ENCODE measurements at places on chromosomes 12 and 14.

DNA sequence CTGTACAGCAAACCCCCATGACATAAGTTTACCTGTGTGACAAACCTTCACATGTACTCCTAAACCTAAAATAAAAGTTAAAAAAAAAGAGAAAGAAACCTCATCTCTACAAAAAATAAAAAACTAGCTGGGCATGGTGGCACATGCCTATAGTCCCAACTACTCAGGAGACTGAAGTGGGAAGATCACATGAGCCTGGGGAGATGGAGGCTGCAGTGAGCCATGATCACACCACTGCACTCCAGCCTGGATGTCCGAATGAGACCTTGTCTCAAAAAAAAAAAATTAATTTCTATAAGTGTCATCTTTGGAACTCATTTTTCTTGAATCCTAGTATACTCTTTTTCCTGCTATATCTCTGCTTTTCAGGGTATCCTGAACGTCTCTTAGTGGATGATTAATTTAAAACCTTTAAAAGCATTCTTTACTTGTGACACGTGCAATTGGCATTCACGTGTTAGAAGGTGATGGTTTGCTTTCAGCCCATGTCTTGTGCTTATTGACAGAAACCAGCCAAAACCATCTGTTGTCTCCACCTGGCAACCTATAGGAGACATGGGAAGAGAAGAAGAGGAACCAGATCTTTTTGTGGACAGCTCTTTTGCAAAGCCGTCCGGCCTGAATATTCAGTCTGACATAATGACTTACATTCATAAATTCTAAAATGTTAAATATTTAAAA lies 30.6 kb upstream of the PPFIBP1 start:
- DNase-seq: no peak

DNA sequence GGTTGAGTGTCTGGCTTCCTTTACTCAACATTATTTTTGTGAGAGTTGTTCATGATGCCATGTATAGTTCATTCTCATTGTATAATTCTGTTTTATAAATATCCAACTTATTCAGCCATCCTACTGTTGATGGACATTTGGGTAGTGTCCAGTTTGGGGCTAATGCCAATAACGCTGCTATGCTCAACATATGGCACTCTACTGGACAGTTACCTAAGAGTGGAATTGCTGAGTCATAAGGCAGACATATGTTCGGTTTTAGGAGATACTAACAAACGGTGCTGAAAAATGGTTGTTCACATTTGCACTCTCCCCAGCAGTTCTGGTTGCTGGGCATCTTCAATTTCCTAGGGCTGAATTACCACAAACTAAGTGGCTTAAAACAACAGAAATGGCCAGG lies 28.7 kb upstream of the P2RX4 start:
- DNase-seq: no peak

DNA sequence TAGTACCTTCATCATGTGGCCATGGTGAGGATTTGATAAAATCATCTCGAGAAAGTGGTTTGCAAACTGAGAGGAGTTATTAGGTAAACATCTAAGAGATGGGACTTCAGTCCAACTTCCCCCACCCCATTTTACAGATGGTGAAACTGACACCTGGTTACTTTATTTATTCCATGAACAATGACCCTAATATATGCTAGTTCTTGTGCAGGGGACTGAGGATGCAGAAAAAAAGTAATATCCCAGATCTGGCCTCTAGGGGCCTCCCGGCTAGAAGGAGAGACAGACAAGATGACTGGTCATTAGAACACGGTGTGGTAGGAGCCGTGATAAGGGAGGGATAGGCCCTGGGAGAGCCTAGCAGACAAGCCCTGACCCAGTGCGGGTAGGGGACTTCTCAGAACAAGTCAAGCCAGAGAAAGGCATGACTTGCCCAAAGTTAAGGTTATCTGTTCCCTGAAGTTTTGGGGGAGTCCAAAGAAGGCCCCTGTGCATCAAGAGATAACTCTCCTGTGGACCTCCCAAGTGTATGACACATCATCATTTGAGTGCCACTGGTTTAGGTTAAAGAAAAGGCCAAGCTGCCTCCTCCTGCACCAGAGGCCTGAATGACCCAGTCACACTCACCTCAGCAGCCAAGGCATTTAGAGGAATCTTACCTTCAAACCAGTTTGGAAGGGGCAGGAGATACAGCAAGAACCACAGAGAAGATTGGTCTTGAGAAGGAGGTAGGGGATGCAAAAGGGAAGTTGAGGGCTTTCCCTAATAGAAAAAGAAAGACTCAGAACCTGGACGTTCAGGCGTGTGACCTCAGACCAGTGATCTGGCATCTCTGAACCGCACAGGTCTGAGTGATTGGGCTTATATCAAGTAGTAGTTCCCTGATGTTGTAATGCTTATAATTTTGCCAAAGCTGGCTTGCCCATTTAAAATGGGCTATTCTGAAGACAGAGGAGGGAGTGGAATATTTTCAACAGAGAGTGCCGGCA lies 1.6 kb downstream of the CMKLR1 start:
- DNase-seq: no peak

- no peak for DNase-seq
Observed at GRCh38 chr14:99432485-99432884, 48.2 kb downstream of the SETD3 start.

GRCh38 chr12:65943388-65944137 lies 119.3 kb downstream of the HMGA2 start:
- no peak for DNase-seq

- no peak for DNase-seq
Observed at GRCh38 chr12:97292588-97292987, 170.0 kb upstream of the RMST start.

DNA sequence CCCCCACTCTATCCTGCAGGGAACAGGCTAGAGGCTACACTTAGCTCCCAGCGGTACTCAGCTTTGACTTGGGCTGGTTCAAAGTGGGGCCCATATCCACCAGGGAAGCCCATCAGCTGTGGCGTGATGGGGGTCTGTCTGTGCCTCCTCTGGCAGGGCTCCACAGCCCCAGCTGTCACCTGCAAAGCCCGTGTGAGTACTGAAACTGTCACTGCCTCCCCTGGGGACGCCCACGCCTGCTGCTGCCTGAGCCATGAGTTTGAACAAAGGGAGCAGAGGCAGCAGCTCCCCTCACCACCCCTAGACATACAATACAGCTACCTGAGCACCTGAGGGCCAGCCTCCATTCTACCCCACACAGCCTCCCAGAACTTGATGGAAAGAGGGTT lies 5.0 kb downstream of the REM2 start:
- no peak for DNase-seq

- DNase-seq: no peak
Observed at GRCh38 chr14:68439676-68440075, 353.2 kb downstream of the ZFP36L1 start.

DNA sequence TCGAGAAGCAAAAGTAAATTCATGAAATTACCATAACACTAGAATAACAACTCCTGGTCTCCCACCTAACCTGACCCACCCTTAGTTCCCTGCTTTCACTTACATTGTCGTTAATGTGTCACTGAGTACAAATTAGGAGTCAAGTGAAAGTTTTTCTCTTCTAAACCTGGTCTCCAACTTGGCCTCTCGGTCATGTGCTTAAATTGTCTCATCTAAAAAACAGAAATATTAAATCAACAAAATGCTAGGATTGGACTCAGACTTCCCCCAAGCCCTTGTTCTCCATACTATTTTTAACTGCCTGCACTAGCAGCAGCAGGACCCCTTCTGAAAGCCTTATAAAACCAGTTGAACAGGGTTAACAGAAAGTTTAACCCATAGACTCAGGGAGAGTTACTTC lies 1.8 kb upstream of the BTG1 start:
- no peak for DNase-seq

GRCh38 chr14:30849983-30850382 lies 24.4 kb upstream of the COCH start:
- no peak for DNase-seq

- no peak for DNase-seq
Observed at GRCh38 chr12:17976202-17976601, 113.8 kb downstream of the RERGL start.

GRCh38 chr12:119730381-119730780 lies 62.4 kb downstream of the PRKAB1 start:
- DNase-seq: no peak

DNA sequence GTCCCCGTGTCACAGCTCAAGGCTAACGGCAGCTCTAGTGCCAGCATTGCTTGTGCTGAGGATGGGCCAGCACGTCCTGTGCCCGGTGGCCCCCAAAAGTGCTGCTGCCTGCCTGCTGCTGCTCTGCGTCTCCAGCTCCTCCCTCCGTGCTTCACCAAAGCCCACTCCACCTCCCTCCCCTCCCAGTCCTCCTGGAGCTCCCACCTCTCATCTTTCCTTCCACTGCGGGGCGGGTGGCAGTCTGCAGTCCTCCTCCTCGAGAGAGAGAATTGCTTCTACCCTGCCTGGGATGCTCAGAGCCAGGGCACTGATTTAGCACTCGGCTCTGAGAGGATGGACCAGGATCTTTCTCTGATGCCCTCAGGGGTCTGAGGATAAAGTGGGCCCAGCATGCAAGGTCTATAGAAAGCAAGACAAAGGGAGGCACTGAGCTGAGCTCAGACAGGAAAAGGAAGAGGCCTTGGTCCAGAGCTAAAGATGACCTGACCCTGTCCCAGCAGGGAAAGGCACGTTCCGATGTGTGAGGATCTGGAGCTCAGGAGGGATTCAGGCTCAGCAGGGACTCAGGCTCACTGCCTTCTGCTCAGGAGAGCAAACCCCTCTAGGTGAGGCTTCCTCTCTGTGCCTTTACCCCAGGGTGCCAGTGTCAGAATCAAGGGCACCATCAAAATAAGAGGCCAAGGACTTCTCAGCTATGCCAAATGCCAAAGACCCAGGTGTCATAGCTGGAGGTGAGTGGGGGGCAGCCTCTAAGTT lies 113.1 kb upstream of the FKBP4 start:
- no peak for DNase-seq

DNA sequence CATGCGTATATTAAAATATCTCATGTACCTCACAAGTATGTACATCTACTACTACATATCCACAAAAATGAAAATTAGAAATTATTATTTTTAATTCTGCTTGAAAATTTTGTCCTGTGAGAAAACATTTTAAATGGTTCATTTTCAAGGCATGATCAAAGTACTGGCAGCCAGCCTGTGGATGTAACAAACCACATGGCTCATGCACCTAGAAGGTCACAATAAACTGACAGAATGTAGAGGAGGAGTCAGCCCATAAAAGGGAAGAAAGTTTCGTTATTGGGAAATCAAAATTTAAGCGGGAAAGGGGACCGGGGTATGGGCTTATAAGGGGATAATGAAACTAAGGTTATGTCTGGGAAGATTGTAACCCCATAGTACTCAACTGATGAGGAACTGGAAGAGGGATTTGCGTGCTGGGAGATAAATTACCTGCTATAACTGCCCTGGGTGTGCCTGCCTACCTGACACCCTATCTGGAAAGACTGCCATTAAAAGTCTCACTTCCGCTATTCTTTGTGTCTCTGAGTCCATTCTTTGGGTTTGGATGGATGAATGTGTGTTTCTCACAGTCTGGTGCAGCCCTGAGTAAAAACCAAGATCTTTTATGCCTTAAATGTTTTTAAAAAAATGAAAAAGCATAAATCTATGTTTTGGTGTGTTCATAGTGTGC lies 62.2 kb upstream of the PCED1B start:
- no peak for DNase-seq

GRCh38 chr12:104896146-104896545 lies 61.9 kb downstream of the SLC41A2 start:
- no peak for DNase-seq

GRCh38 chr14:77043177-77043983 lies 14.9 kb upstream of the IRF2BPL start:
- no peak for DNase-seq

DNA sequence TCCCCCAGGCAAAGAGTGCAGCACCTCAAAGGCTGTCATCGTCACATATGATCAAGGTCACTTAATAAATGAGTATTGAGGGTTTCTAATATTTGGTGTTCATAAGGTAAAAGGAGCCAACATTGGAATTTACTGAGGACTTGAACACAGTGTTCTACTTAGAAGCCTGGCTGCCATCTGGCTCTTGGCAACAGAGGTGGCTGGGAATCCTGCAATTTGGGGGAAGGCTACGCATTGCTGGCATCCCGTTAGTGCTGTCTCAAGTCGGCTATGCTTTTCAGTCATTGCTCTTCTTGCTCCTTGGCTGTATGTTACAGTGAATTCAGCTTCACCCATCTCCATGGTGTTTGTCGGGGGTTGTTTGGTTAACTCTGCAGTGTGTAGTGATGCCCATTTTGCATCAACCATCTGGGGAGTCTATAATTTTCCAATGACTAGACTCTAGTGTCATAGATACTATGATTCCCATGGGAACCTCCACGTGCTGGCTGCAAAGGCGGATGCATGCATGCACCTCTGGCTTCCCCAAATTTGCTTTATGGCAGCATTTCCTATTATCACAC lies 12.9 kb upstream of the SLC24A4 start:
- DNase-seq: no peak

DNA sequence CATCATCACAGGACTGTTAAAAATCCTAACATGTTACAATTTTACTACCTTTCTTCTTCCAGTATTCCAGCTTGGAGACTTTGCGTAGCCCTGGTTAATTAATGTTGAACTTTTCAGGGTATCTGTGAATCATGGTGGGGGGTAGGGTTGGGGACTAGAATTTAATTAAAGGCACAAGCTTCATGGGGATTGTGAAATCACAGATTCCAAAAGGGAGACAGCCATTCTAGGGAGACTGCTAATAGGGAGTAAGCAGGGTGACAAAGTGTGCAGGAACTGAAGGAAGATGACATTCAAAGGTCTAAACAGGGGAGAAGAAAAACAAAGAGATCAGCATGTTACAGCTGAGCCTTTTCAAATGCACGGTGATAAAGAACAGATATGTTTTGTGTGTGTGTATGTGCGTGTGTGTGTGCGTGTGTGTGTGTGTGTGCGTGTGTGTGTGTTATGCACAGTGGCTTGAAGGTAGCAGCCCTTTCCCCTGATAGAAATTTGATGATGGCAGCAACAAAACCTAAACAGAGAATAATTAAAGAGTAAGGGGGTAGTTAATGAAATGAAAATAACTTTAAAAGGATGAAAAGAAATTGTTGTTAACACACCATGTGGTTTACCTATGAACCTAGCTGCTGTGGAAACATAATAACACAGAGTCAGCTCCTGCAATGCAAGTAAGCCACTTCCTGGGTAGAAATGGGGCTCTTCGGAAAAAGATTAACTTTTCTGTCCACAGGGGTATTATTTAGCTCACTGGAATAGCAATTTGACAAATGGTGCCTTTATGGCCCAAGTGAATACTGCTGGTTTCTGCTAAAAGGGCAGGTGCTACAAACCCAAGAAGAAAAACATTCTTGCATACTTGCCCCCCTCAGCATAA lies 581.7 kb downstream of the DIO2 start:
- no peak for DNase-seq

- DNase-seq: no peak
Observed at GRCh38 chr12:95182868-95183415, 34.3 kb downstream of the FGD6 start.

- no peak for DNase-seq
Observed at GRCh38 chr12:52473768-52474167, at the start of gene KRT6C. Gene KRT6C (minus strand): TSS chr12:52473805. CDS start chr12:52473737, 68 bp downstream.
